Bronchial epithelial cell (primary cell): ENCODE measurements at places on chromosomes 7 and 10. TPM values are rescaled to one million over a fixed set of nuclear protein-coding genes. Genes with fewer than 3 reads are reported as not detected.

Gene AGBL3
- total RNA-seq = 1.8 and 2.7 TPM in 2 replicates

Gene AGMO
- total RNA-seq = under 0.01 and 0.26 TPM in 2 replicates

Gene ZNF138
- total RNA-seq = 3.4 and 6.0 TPM in 2 replicates

Gene NANOS1
- total RNA-seq = 0.79 and 1.3 TPM in 2 replicates

Gene RAPGEF5
- total RNA-seq = 5.8 and 6.3 TPM in 2 replicates

Gene SERPINE1
- 20.6 and 54.2 TPM in 2 replicates for total RNA-seq

Gene PNLIPRP2
- total RNA-seq = not detected in 2 replicates

Gene FOXP2
- 5.3 and 7.9 TPM in 2 replicates for total RNA-seq

Gene HPS1
- total RNA-seq = 15.8 and 26.9 TPM in 2 replicates

Gene ACTL6B
- total RNA-seq = not detected in 2 replicates

Gene DMBT1
- total RNA-seq = not detected in 2 replicates

Gene SSC4D
- 0.79 and 1.3 TPM in 2 replicates for total RNA-seq

Gene MOGAT3
- total RNA-seq = not detected in 2 replicates

Gene PNLIPRP1
- not detected in 2 replicates for total RNA-seq

Gene SLC13A1
- not detected in 2 replicates for total RNA-seq

Gene CPA5
- 0.13 TPM in 1 of 2 replicates, not detected in the other for total RNA-seq

Gene ACSM6
- total RNA-seq = not detected in 2 replicates

Gene IDI2
- total RNA-seq = not detected in 2 replicates

Gene FASTK
- total RNA-seq = 51.6 and 65.8 TPM in 2 replicates

Gene TCERG1L
- not detected in 2 replicates for total RNA-seq

Gene ASIC3
- total RNA-seq = under 0.01 and 0.26 TPM in 2 replicates

Gene POLR2J2
- 2.3 and 3.4 TPM in 2 replicates for total RNA-seq

Gene WDFY4
- under 0.01 TPM in 2 replicates for total RNA-seq

Gene EIF5AL1
- 0.26 TPM in 2 replicates for total RNA-seq

Gene CNPY1
- total RNA-seq = not detected in 2 replicates

Gene LBX1
- total RNA-seq = not detected in 2 replicates

Gene KIF20B
- 1.7 and 2.1 TPM in 2 replicates for total RNA-seq

Gene VIPR2
- total RNA-seq = not detected in 2 replicates

Gene RBM20
- 1.8 TPM in 1 of 2 replicates, not detected in the other for total RNA-seq
